ENCODE measurements at places on chromosomes 13 and 19.
A peak's percentile ranks its signal among the peaks of the same experiment; 100 is the strongest.

- no peak for DNase-seq
Measured at GRCh38 chr19:35585848-35586247, at the start of gene PMIS2. Gene PMIS2, plus strand, starts transcription at chr19:35586173. Its CDS starts 87 bp downstream, at chr19:35586260.

DNA sequence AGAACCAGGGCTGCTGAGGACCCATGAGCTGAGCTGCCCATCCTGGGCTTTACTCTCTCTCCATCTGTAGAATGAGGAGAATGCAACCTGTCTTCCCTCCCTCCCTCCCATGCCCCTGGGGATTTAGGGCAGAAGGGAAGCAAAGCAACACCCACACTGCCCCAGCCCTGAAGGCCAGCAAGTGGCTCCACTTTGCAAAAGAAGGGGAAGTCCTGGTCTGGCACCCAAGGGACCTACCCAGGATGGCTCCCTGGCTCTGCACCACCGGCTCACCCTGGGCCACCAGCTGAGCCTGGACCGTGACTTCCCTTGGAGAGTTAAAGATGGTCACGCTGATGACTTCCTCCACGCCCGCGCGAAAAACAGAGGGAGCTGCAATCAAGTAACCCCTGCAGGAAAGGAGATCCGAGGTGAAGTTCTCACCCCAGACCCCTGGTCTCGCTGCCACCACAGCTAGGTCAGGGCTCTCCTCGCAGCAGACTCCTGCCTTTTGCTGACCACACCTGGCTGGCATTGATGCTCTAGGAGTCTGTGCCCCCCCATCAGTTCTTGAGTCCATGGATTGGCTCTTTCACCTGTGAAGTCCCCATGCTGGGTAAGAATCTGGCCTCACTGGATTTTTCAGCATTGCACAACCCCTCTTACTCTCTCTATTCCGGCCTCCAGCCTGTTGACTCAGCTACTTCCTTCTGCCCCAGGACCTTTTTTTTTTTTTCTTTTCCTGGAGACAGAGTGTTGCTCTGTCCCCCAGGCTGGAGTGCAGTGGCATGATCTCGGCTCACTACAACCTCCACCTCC, 4.6 kb downstream of the CPAMD8 start:
- DNase-seq: peak; percentile 80

DNA sequence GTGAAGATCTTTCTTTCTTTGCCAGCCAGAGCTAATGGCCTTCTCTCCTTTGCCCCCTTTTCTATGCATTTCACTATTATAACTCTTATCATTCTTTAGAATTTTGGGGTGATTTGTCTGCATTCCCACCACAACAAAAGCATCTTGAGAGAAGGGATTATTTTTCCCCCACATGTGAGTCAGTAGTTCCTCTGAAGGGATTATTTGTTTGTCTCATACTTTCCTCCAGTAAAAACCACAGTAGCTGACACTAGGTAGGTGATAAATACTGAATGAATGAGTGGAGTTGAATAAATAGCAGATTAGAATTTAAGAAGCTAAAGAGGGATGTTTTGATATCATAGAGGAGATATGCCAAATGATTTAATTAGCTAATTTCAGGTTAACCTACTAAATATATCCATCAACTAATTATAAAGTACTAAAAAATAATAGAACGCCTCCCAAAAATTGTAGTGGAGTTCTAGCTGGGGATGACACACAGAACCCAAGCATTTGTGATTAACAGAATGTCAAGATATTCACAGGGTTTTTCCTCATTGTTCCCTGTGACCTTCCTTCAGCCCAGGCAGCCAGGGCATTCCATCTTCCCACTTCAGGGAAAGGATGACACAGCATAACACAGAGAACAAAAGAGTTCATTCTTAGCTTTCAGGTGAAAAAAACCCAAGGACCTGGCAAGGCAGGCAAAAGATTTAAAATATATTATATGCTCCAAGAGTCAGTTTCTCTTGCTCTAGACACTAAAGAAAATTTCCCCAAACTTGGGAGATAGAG, 3.5 kb upstream of the TBC1D4 start:
- DNase-seq: no peak

DNA sequence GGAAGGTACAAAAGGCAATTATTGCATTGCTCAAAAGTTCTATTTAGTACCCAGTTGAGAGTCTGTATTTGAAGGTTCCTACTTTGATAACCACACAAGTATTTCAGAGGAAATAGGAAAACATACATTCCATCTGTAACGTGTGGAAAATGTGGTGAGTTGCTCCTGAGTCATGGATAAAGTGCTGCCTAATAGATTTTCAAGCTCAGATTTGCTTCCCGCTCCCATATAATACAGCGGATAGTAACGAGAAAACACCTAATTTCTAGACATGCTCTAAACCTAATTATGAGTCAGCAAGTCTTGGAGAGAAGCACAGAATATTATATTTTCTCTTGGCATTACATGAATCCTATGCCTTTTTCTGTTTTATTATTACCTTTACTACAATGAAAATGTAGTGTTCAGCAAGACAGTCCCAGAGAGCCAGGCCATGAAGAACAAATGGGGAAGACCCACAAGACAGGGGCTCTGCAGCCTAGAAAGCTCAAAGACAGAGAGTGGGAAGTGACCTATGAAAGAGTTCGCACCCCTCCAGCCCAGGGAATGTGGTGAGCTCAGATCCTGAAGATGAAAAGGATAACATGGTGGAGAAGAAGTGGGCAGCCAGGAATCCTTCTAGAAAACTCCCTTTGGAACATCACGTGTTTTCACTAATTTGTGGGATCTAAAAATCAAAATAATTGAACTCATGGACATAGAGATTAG, 116.1 kb downstream of the STARD13 start:
- DNase-seq: no peak

- no peak for DNase-seq
Measured at GRCh38 chr13:90385781-90386489, 961.6 kb upstream of the MIR17HG start.

DNA sequence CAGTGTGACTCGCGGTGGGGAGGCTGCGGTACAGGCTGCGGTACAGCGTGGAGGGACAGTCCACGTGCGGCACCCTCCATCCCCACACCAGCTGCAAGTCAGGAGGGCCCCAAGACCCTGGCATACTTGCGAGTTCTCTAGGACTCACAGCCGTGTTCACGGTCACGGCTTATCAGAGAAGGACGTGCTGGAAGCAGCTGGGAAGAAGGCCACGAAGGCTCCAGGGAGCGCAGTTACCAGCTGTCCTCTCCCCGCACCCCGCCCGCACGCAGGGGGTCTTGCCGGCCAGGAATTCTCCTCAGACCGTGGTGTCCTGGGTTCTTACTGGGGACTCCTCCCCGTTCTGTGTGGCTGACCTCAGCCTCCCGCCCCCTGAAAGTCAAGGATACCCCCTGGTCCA, 6.2 kb downstream of the ZNF444 start:
- no peak for DNase-seq

DNA sequence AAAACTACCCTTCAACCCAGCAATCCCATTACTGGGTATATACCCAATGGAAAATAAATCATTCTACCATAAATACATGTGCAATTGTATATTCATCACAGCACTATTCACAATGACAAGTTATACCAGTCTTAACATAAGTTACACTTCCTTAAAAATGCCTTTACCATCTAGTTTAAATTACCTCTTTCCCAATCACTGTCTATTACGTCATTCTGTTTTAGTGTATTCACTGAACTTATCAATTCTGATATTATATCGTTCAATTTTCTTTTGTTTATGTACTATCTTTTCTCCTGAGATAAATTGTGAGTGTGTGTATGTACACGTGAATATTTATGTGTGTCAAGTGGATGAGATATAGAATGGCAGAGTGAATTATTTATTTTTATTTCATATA, 1416.8 kb downstream of the OLFM4 start:
- DNase-seq: no peak

Data from AML-193 (cell line).